ENCODE measurements at places on chromosomes 5 and 9.

DNA sequence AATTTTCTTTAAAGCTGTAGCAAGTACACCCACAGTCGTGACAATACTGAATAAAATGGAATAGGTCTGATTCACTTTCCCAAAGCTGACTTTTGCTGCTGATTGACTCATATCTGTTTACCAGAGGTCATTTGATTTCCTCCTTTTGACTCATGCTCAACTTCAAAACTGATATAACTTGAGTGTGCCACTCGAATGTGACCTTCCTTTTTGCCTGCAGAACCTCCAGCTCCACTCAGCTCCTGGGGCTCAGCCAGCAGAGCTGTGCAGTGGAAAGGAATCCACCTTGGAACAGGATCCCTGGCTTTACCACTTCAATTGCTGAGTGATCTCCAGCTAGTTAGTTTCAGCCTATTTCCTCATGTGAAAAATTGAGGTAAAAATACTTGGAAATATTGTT lies 84.1 kb downstream of the FEM1C start:
- no peaks in the 10 kb centered on the region for H3K36me3 ChIP-seq
- peaks cover 19% of the 10 kb centered on the region for H3K27me3 ChIP-seq
- H3K4me3 ChIP-seq: no peak overlapping the region
- no peak overlapping the region for H3K27ac ChIP-seq

GRCh38 chr5:154220625-154221024 lies 30.1 kb downstream of the GALNT10 start:
- peaks cover 52% of the 10 kb centered on the region for H3K4me1 ChIP-seq
- peak overlapping the region; percentile 73 for H3K27ac ChIP-seq
- DNase-seq: no peak
- no peaks in the 10 kb centered on the region for H3K27me3 ChIP-seq

- H3K4me1 ChIP-seq: peaks cover 5% of the 10 kb centered on the region
- no peak overlapping the region for H3K4me3 ChIP-seq
- no peaks in the 10 kb centered on the region for H3K27me3 ChIP-seq
- H3K27ac ChIP-seq: no peak overlapping the region
Measured at GRCh38 chr9:105881654-105882349, 187.5 kb downstream of the TMEM38B start.

DNA sequence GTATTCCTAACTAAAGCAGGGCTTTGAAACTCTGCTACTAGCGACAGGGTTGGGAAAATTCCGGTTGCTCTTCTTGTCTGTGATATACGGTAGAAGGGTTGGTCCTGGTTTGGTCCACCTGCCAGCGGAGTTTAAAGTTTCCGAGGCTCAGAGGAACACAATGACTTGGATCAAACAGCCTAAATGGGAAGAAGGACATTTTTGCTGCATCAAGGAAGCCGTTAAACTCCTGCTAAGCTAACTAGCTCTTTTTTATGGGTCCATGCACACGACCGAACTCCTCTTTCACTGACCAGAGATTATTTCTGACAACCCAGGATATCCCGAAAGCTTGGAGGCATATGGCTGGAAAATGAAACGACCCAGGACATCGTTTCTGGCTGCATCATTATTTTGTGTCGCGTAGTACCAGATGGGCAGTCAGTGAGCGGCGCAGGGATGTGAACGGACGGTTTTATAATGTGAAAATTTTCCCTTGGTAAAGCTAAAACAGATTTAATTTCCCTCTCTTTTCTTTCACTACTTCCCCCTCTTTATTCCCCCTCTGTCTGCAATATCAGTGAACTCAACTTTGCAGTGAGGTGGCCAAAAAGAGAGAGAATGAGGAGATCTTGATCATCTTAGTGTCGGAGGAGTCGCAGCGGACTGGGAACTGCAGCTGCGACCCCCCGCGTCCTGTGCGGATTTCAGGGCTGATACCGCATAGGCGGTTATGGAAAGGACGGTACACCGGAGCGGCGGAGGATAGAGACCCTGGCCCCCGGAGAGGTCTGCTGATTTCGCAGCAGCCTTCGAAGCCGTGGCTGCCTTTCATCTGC lies at the start of gene LURAP1L:
LURAP1L (plus strand) TSS at position 160 of the 818 bp plus-strand sequence. CDS start 696 bp downstream, outside the sequence.
- H3K27ac ChIP-seq: no peak within 1 kb of the TSS
- peak within 1 kb of the TSS; percentile 57 for H3K4me3 ChIP-seq
- no peak for DNase-seq

DNA sequence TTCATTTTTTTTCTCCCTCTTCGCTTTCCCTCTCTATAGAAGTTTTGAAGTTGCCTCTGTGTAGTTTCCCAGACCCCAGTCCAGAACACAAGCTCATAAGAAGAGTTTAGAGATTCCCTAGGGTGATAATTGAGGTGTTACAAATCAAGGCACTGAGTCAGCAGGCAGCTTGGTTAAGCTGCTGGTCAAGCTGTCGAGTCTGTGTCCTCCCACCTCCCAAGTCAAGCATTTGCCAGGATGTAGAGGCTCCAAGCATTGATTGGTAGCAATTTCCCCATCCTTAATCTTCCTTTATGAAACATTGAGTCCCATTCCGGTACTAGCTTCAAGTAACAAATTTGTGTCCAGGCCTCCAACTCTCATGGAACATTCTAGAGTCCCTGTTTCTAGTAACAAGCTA lies 47.5 kb upstream of the SLC1A1 start:
- H3K27me3 ChIP-seq: peaks cover 2% of the 10 kb centered on the region
- H3K36me3 ChIP-seq: peaks cover 23% of the 10 kb centered on the region
- DNase-seq: no peak
- peaks cover 11% of the 10 kb centered on the region for H3K4me1 ChIP-seq
- no peak overlapping the region for H3K4me3 ChIP-seq

DNA sequence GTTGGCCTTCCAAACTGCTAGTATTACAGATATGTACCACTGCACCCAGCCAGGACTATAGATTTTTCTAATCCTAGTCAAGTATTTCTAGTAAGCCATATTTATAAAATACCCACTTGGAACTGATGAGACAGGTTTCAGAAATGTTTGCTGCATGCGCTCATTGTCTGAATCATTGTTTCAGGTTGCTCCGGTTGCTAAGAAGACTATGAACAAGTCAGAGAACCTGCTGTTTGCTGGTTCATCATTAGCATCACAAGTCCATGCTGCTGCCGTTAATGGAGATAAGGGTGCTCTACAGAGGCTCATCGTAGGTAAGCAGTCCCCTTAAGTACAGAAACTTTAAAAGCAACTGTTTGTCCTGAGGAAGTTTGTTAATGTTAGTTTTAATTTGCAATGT lies 5.3 kb downstream of the INVS start:
- no peak overlapping the region for H3K4me3 ChIP-seq
- no peak for DNase-seq
- peaks cover 4% of the 10 kb centered on the region for H3K36me3 ChIP-seq
- H3K27ac ChIP-seq: no peak overlapping the region
- no peaks in the 10 kb centered on the region for H3K27me3 ChIP-seq
- H3K4me1 ChIP-seq: peaks cover 15% of the 10 kb centered on the region

- peaks cover 77% of the 10 kb centered on the region for H3K27me3 ChIP-seq
- peaks cover 24% of the 10 kb centered on the region for H3K4me1 ChIP-seq
- no peak overlapping the region for H3K27ac ChIP-seq
- H3K4me3 ChIP-seq: peak overlapping the region; percentile 76
- no peak for DNase-seq
Measured at GRCh38 chr9:2622461-2623287, 1.1 kb downstream of the VLDLR start.

GRCh38 chr5:74409712-74410111 lies 230.8 kb downstream of the ENC1 start:
- DNase-seq: no peak
- H3K4me3 ChIP-seq: no peak overlapping the region
- H3K27ac ChIP-seq: no peak overlapping the region
- H3K36me3 ChIP-seq: no peaks in the 10 kb centered on the region
- no peaks in the 10 kb centered on the region for H3K4me1 ChIP-seq

GRCh38 chr9:15231788-15232635 lies 75.0 kb downstream of the TTC39B start:
- H3K4me1 ChIP-seq: peaks cover 9% of the 10 kb centered on the region
- H3K4me3 ChIP-seq: no peak overlapping the region

- H3K27ac ChIP-seq: peak overlapping the region; percentile 97
- peak overlapping the region; percentile 92 for H3K4me3 ChIP-seq
- no peaks in the 10 kb centered on the region for H3K27me3 ChIP-seq
Measured at GRCh38 chr5:151143645-151144044, 13.9 kb downstream of the ANXA6 start.

DNA sequence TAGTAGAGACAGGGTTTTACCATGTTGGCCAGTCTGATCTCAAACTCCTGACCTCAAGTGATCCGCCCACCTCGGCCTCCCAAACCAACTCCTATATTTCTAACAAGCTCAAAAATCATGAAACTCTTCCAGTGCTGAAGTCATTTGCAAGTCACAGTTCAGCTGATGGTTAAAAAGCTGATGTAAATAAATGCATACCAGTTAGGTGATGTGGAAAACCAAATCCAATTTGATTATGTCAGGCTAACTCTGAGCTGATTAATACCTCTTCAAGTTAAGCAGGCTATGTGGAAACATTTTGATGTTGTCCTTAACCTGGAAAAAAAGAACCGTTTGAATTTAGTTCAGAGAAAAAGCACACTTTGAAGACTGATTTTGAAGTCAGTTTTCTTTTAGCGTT lies 51.0 kb downstream of the TMEM252 start:
- H3K27me3 ChIP-seq: peaks cover 25% of the 10 kb centered on the region
- H3K4me1 ChIP-seq: no peaks in the 10 kb centered on the region
- H3K4me3 ChIP-seq: no peak overlapping the region
- H3K36me3 ChIP-seq: no peaks in the 10 kb centered on the region
- no peak for DNase-seq

DNA sequence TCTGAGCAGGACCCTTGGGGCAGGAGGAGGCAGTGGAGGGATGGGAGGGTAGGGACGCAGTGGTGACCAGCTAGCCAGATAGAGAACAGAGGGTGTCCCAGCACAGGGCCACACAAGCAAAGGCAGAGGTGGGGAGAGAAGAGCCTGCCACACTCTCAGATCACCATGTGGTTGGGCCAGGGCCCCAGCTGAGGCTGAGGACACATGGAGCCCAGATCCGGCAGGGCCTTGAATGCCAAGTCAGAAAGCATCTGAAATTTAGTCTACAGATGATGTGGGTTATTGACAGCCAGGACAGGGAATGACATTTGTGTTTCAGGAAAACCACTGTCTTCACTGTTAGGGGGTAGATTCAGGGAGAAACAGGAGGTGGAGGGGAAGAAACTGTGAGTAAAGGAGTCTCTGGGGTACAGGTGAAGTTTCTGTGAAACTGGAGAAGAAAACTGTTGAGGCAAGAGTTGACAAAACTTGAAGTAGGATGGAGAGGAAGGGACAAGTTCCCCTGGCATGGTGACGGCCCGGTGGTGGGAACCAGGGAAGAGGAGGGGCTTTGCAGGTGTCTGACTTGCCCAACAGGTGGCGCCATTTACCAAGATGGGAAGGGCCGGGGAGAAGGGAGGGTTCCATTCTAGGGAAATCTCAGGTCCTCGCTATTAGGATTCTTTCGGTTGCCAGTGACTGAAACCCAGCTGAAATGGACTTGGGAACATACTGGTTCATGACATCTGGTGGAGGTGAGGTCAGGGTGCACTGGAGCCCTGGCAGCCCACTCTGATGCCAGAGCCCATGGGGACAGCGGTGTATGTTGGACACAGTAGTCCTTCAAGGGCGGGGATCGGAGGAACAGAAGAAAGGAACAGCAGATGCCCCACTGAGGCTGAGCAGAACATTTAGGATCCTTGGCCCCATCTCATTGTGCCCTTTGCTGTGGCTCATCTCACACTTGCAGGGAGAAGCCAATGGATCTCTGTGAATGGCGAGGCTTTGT lies 100.1 kb downstream of the KCNIP1 start:
- H3K36me3 ChIP-seq: no peaks in the 10 kb centered on the region
- H3K27ac ChIP-seq: no peak overlapping the region
- no peak overlapping the region for H3K4me3 ChIP-seq
- H3K4me1 ChIP-seq: no peaks in the 10 kb centered on the region
- DNase-seq: no peak

- no peak for DNase-seq
- no peaks in the 10 kb centered on the region for H3K4me1 ChIP-seq
- H3K27ac ChIP-seq: no peak overlapping the region
- no peaks in the 10 kb centered on the region for H3K36me3 ChIP-seq
Measured at GRCh38 chr9:71826279-71826678, 58.0 kb upstream of the CEMIP2 start.

DNA sequence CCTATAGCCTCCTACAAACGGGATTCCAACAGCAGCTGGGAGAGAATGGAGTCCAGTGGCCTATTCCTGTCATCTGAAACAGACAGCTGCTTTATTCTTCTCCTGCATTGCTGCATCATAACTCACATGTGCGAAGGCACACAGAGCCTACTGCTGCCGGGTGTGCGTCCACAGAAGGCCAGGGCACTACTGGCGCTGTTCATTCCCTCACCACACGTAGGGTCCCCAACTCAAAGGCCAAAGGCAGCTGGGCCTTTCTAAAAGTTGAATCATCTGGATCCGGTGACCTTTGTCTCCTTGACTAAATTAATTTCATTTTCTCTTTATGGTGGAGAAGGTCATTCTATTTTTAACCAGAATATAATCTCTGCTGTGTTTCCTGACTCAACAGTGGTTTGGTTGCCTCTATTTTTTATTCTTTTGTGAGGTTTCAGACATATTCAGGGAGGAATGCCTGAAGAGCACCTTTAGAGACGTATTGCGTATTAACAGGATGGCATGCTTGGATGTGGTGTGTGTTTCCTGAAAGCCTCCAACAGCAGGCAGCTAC lies 10.8 kb upstream of the SPATA24 start:
- DNase-seq: no peak
- H3K4me3 ChIP-seq: no peak overlapping the region
- H3K4me1 ChIP-seq: peaks cover 3% of the 10 kb centered on the region
- H3K27me3 ChIP-seq: no peaks in the 10 kb centered on the region

DNA sequence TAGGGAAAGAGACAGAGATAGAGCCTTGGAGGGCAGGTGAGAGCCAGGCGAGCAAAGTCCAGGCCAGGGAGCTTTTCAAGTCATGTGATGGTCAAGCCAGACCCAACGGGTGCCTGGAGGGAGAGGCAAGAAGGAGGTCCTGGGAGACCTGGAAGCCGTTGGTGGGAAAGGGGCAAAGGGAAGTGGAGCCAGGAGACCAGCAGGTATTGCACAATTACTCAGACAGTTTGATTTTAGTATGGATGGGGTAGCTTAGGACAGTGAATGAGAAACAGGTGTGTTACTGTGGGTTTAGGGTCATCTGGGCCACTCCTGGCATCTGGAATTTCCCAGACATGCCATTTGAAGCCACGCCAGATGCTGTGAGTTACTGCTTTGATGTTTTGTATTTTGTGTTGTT lies 5.1 kb downstream of the SECISBP2 start:
- DNase-seq: no peak
- H3K27ac ChIP-seq: no peak overlapping the region
- H3K27me3 ChIP-seq: no peaks in the 10 kb centered on the region
- H3K4me1 ChIP-seq: peaks cover 21% of the 10 kb centered on the region
- H3K36me3 ChIP-seq: no peaks in the 10 kb centered on the region
- no peak overlapping the region for H3K4me3 ChIP-seq

GRCh38 chr9:115373710-115374045 lies 255.7 kb upstream of the TNC start:
- H3K4me3 ChIP-seq: no peak overlapping the region
- H3K27ac ChIP-seq: no peak overlapping the region
- peaks cover 3% of the 10 kb centered on the region for H3K27me3 ChIP-seq
- H3K36me3 ChIP-seq: no peaks in the 10 kb centered on the region
- no peak for DNase-seq

GRCh38 chr9:124392254-124392870 lies 22.9 kb downstream of the PSMB7 start:
- peaks cover 77% of the 10 kb centered on the region for H3K4me1 ChIP-seq
- H3K27ac ChIP-seq: no peak overlapping the region
- H3K27me3 ChIP-seq: no peaks in the 10 kb centered on the region

All from naive thymus-derived CD8-positive, alpha-beta T cell (primary cell).